ENCODE measurements at places on chromosomes 5 and 9. TPM values are rescaled to one million over a fixed set of nuclear protein-coding genes. Genes with fewer than 3 reads are reported as not detected.

DNA sequence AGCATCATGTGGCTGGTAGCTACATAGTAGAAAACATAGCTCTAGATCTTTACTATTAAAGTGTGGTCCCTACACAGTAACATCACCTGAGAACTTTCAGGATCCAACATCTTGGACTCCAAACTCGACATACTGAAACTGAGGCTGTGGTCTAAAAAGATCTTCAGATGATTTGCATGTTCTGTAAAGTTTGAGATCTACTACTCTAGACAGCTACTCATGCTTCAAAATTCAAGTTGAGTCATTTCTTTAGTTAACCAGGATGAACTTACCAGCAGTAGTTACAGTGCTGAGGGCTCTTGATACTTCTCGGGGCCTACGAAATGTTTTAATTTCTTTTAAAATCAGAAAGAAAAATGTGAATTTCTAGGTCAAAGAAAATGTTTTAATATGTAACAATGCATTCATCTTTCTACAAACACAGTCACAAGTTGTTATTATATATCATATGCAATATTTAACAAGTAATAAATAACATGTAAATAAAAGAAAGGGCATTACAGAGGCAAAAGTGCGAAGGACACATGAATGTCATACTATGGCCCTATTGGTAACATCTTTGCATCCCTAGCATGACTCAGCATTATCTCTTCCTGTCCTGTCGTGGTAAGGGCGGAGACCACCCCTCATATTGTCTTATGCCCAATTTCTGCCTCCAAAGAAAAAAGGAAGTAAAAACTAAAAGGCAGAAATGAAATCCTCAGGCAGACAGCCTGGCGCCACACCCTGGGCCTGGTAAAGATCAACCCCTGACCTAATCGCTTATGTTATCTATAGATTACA lies 563.9 kb upstream of the TLE4 start:
- no peak for DNase-seq

GRCh38 chr5:133402775-133403174 lies 209.6 kb downstream of the FSTL4 start:
- DNase-seq: no peak

- DNase-seq: no peak
Observed at GRCh38 chr9:110808599-110808980, 140.0 kb downstream of the MUSK start.

Gene C9
- total RNA-seq: not detected

Gene RPL12
- 1,579 TPM for total RNA-seq

All from Peyer's patch (tissue), 4 donors.